Breast epithelium (tissue), 4 donors: ENCODE measurements at places on chromosomes 5 and 9. TPM values are rescaled to one million over a fixed set of nuclear protein-coding genes. Genes with fewer than 3 reads are reported as not detected.

- no peaks in the 10 kb centered on the region for H3K36me3 ChIP-seq
- no peak for DNase-seq
- no peak overlapping the region for H3K27ac ChIP-seq
- H3K4me3 ChIP-seq, result no peak overlapping the region
- no peaks in the 10 kb centered on the region for H3K27me3 ChIP-seq
Observed at GRCh38 chr5:154419236-154419635, 26.6 kb upstream of the SAP30L start.

DNA sequence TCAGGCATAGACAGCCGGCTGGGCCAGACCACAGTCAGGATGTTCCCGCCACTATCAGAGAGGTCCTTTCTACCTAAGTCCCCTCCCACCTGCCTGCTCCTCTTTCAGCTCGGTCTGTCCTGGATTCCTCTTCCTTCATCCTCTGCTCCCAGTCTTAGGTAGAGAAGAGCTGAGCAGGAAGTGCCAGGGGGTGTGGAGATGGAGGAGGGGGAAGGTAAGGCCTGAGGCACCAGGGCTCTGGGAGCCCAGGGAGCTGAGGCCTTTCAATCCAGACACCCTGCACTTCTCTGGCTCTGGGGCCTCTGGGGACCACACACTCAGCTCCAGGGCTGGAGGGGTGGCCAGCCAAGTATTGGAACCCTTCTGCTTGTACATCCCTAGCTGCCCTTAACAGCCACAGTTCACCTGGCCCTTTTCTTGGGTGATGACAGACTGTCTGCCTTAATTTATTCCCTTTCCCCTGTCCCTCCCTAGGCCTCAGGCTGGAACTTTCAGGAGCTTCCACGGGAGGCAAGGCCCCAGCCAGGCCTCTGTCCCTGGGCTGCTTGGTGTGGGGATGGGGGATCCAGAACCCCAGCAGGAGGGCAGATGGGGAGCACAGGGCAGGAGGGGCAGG is 15.6 kb downstream of the IRF1 start:
- H3K36me3 ChIP-seq, result no peaks in the 10 kb centered on the region
- no peaks in the 10 kb centered on the region for H3K4me1 ChIP-seq
- H3K27ac ChIP-seq, result peak overlapping the region; percentile 40
- no peak for DNase-seq
- no peak overlapping the region for H3K4me3 ChIP-seq

The GDF9 gene
- 0.44 TPM for total RNA-seq

GRCh38 chr9:104961238-104961637 is 33.3 kb upstream of the ABCA1 start:
- no peaks in the 10 kb centered on the region for H3K27me3 ChIP-seq
- no peak overlapping the region for H3K27ac ChIP-seq
- H3K4me3 ChIP-seq, result no peak overlapping the region
- H3K4me1 ChIP-seq, result no peaks in the 10 kb centered on the region

The SOX30 gene
- not detected for total RNA-seq

- no peaks in the 10 kb centered on the region for H3K36me3 ChIP-seq
- H3K27ac ChIP-seq, result peak overlapping the region; percentile 61
- no peak overlapping the region for H3K4me3 ChIP-seq
- no peak for DNase-seq
- no peaks in the 10 kb centered on the region for H3K27me3 ChIP-seq
Observed at GRCh38 chr9:131111186-131111853, 14.1 kb upstream of the NUP214 start.

- DNase-seq, result no peak
- no peaks in the 10 kb centered on the region for H3K4me1 ChIP-seq
- no peaks in the 10 kb centered on the region for H3K36me3 ChIP-seq
Observed at GRCh38 chr9:125428060-125428901, 166.7 kb downstream of the GAPVD1 start.

- peak; percentile 88 for DNase-seq
- peak overlapping the region; percentile 89 for H3K27ac ChIP-seq
- H3K36me3 ChIP-seq, result no peaks in the 10 kb centered on the region
- no peaks in the 10 kb centered on the region for H3K27me3 ChIP-seq
Observed at GRCh38 chr9:127555840-127556820, 55.9 kb upstream of the STXBP1 start.

- H3K27ac ChIP-seq, result no peak overlapping the region
- DNase-seq, result no peak
- H3K4me3 ChIP-seq, result no peak overlapping the region
- H3K27me3 ChIP-seq, result no peaks in the 10 kb centered on the region
Observed at GRCh38 chr9:38269775-38270174, 122.7 kb upstream of the ALDH1B1 start.

The SLC6A19 gene
- total RNA-seq, result not detected

GRCh38 chr9:80679916-80680315 is 1009.4 kb downstream of the TLE1 start:
- no peaks in the 10 kb centered on the region for H3K4me1 ChIP-seq
- H3K4me3 ChIP-seq, result no peak overlapping the region
- H3K27ac ChIP-seq, result no peak overlapping the region
- DNase-seq, result no peak
- H3K36me3 ChIP-seq, result no peaks in the 10 kb centered on the region

- no peaks in the 10 kb centered on the region for H3K36me3 ChIP-seq
- H3K27me3 ChIP-seq, result no peaks in the 10 kb centered on the region
- no peak overlapping the region for H3K4me3 ChIP-seq
- no peak overlapping the region for H3K27ac ChIP-seq
- DNase-seq, result no peak
Observed at GRCh38 chr5:137310051-137310730, 188.9 kb downstream of the SPOCK1 start.

DNA sequence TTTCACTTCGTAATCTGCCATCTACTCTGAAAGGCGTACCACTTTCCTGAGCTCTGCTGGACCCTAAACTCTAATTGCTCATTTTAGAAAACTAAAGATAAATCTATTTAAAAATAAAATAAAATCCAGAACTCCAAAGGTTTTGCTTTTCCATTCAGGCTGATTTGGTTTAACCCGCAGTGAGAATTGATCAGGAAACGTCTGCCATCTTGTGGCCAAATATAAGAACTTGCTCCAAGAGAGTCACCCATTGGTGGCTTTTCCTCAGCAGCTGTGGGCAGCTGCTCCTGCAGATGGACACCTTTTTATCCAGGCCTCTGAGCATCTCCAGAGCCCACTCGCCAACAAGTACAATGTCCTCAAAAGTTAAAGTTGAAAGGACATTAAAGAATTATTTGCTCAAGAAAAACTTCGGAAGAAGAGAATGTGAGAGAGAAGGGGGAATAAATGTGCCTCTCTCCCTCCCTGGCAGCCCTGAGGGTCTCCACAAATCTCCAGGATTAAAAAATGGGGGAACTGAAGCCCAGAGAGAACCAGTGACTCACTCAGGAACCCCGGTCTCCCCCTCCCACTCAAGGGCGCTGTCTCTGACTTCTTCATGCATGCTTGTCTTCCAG is 4.1 kb downstream of the SAXO1 start:
- no peak overlapping the region for H3K4me3 ChIP-seq
- no peaks in the 10 kb centered on the region for H3K4me1 ChIP-seq
- H3K36me3 ChIP-seq, result no peaks in the 10 kb centered on the region
- H3K27me3 ChIP-seq, result no peaks in the 10 kb centered on the region
- no peak overlapping the region for H3K27ac ChIP-seq

DNA sequence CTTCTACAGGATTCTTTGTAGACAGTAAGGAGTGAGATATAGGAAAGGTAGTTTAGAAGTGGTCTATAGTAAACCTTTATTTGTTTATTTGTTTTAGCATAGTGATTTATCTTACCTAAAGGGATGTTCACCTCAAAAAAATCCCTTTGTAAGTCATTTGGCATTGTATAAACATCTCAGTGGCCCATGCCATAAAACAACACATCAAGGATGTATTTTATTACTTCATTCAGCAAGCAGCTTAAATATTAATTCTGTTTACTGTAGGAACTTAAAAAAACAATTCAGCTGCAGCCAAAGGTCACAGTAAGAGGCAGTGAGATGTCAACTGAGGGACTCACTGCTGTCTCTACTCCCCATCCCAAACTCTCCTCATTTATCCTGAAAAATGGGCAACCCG is 452.7 kb downstream of the HINT1 start:
- no peak overlapping the region for H3K27ac ChIP-seq
- H3K27me3 ChIP-seq, result no peaks in the 10 kb centered on the region
- no peaks in the 10 kb centered on the region for H3K36me3 ChIP-seq
- H3K4me1 ChIP-seq, result no peaks in the 10 kb centered on the region
- H3K4me3 ChIP-seq, result no peak overlapping the region

DNA sequence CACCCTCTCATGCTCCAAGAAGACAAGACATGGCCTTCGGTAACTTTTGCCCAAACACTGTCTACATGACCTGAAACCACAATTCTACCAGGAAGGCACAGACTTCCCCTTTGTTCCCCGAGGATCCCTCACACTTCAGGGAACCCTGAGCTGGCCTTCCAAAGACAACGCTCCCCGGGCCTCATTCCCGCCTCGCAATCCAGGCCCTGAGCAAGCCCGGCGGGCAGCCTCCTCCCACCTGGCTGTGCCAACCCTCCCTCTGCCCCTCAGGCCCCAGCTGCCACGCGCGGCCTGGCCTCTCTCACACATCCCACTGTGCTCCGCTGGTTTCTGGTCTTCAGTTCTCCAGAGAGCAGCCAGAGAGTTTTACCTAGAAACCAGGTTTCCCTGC is 7.3 kb downstream of the QSOX2 start:
- H3K4me1 ChIP-seq, result no peaks in the 10 kb centered on the region
- DNase-seq, result no peak
- H3K27ac ChIP-seq, result no peak overlapping the region
- H3K4me3 ChIP-seq, result no peak overlapping the region

- no peak for DNase-seq
- no peaks in the 10 kb centered on the region for H3K4me1 ChIP-seq
- no peaks in the 10 kb centered on the region for H3K27me3 ChIP-seq
- H3K36me3 ChIP-seq, result no peaks in the 10 kb centered on the region
- H3K27ac ChIP-seq, result peak overlapping the region; percentile 0
- H3K4me3 ChIP-seq, result no peak overlapping the region
Observed at GRCh38 chr5:147400126-147400809, 109.6 kb downstream of the DPYSL3 start.

- H3K27me3 ChIP-seq, result no peaks in the 10 kb centered on the region
- no peak for DNase-seq
- no peak overlapping the region for H3K4me3 ChIP-seq
- no peaks in the 10 kb centered on the region for H3K4me1 ChIP-seq
- H3K36me3 ChIP-seq, result no peaks in the 10 kb centered on the region
Observed at GRCh38 chr9:134267305-134267880, 58.9 kb upstream of the RXRA start.

DNA sequence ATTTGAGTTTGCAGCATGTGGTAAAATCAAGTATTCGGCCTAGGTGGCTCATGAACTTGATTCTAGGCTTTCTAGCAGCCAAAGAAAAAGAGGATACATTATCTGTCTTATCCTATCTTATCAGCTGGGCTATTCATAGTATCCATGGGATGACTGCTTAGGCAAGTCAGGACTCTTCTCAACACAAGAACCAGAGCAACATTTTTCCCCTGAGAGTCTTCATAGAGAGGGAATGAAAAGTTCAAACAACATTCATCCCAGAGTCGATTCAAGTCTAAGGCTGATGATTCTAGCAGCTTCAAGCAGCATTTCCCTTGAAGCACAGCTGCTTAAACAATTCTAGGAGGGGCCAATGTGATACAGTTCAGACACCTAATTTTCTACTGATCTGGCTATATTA is 3.0 kb downstream of the S100Z start:
- H3K4me1 ChIP-seq, result no peaks in the 10 kb centered on the region
- no peak overlapping the region for H3K27ac ChIP-seq
- no peaks in the 10 kb centered on the region for H3K27me3 ChIP-seq
- DNase-seq, result no peak
- H3K36me3 ChIP-seq, result no peaks in the 10 kb centered on the region

The PCDHAC1 gene
- 2.5 TPM for total RNA-seq

DNA sequence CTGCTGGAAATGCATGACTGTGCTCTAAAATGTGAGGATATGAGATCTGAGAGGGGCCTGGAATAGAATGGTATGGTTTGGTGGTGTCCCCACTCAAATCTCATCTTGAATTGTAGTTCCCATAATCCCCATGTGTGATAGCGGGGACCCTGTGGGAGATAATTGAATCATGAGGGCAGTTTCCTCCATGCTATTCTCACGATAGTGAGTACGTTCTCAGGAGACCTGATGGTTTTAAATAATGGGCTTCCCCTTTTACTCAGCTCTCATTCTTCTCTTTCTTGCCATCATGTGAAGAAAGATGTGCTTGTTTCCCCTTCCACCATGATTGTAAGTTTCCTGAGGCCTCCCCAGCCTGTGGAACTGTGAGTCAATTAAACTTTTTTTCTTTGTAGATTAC is 133.6 kb upstream of the ADAMTS16 start:
- H3K36me3 ChIP-seq, result no peaks in the 10 kb centered on the region
- no peak overlapping the region for H3K4me3 ChIP-seq
- no peaks in the 10 kb centered on the region for H3K4me1 ChIP-seq
- DNase-seq, result no peak
- no peaks in the 10 kb centered on the region for H3K27me3 ChIP-seq

GRCh38 chr5:153655201-153655510 is 164.7 kb downstream of the GRIA1 start:
- H3K36me3 ChIP-seq, result no peaks in the 10 kb centered on the region
- H3K4me3 ChIP-seq, result no peak overlapping the region
- H3K27me3 ChIP-seq, result no peaks in the 10 kb centered on the region
- no peak overlapping the region for H3K27ac ChIP-seq
- no peaks in the 10 kb centered on the region for H3K4me1 ChIP-seq

- no peaks in the 10 kb centered on the region for H3K27me3 ChIP-seq
- no peak for DNase-seq
- H3K4me1 ChIP-seq, result no peaks in the 10 kb centered on the region
- H3K4me3 ChIP-seq, result no peak overlapping the region
- H3K27ac ChIP-seq, result no peak overlapping the region
- H3K36me3 ChIP-seq, result peaks cover 4% of the 10 kb centered on the region
Observed at GRCh38 chr5:1507457-1507856, 16.3 kb downstream of the LPCAT1 start.

DNA sequence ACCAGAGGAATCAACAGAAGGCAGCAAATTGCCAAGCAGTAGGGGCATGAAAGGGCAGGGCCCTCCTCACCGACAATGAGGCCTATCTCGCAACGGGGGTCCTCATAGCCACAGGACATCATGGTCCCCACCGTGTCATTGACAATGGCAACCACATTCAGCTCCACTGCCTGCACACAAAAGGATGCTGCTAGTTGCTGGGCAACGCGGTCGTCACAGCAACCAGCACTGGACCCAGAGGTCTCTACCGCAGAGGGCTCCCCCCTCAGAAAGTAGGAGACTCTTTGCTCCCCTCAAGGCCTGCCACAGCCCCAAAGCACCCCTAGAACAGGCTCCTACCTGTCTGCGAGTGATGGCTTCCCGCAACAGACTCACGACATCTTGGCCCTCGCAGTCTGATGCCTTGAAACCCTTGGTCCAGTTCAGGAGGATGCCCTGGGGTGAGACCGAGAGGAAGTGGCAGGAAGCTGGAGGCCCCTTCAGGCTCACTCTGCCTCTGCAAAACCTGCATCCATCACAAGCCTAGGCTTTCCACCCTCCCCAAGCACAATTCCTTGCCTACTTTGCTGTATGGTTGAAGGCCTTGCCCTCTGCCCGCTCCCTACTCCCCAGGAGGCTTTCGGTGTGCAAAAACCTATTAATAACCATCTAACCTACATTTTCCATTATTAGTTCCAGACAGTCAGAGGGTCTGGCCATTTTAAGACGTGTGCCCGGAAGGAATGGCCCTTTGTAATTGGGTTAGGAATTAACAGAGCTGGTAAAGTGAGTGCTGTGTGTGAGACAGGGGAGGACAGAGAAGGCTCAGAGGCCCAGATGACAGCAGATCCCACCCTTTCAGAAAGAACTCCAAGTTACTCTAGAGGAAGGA is 15.2 kb downstream of the HK3 start:
- no peak overlapping the region for H3K27ac ChIP-seq
- H3K4me3 ChIP-seq, result no peak overlapping the region
- no peak for DNase-seq
